ENCODE measurements at places on chromosomes 3 and 15.

- no peak for DNase-seq
Observed at GRCh38 chr3:82293867-82294266, 532.4 kb upstream of the GBE1 start.

DNA sequence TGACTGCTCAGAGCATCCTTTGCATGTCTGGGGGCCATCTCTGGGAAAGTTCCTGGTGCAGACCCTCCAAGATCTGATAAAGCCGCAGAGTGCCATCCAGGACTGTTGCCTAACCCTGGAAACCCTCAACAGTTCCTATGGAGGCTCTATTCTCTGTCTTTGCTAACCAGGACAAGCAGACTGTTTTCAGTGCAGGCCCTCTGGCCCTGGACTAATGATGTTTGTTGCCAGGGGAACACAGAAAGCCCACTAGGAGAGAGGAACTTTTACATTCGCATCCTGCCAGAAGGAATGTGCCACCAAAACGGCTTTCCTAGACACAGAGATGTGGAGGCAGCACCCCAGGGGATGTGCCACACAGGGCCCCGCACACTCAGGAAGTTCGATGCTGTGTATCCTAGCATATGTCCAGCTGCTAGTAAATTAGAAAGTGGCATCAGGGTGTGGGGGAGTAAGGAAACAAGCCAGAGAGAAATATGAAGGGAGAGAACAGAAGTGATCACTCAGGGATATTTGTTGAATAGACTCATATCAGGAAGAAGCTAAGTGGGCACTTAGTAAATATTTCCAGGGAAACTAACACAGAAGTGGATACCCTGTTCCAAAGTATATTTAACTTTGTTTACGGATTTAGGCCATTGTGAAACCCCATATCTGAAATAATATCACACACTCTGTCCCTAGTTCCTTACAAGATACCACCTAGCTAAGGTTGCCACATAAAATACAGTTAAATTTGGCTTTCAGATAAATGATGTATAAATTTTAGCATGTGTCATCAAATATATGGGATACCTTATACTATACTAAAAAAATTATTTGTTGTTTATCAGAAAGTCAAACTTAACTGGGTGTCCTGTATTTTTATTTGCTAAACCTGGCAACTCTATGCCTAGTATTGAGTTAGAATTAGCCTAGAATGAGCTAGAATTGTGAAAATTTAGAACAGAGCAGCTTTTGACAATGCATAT, 29.9 kb upstream of the TMOD3 start:
- DNase-seq = no peak

GRCh38 chr3:172222478-172223071, 183.2 kb downstream of the FNDC3B start:
- DNase-seq = no peak

DNA sequence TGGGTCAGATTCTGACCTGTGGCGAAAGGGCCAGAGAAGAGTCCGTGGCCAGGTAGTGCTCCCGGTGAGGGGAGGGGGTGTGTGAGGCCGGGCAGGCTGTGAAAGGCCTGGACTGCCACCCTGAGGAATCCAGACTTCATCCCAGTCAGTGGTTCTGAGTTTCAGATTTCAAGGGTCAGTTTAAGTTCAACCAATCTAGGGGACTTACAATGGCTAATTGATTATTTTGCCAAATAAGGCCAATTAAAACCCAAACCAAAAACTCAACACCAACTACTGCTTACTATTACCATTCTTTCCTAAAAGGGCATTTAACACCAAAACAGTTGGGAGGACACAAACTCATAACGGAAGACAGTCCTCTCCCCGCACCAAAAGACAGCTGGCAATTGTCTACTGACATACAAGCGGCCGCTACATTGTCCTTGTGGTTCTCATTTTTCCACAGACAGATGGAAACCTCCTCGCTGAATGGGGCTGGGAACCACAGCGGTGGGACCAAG, 30.5 kb downstream of the TMEM44 start:
- DNase-seq = no peak

GRCh38 chr15:92158426-92158825, 235.3 kb upstream of the ST8SIA2 start:
- no peak for DNase-seq

GRCh38 chr15:95655089-95655607, 675.4 kb upstream of the NR2F2 start:
- DNase-seq = no peak

- DNase-seq = no peak
Observed at GRCh38 chr15:98286831-98287230, 326.3 kb downstream of the ARRDC4 start.

DNA sequence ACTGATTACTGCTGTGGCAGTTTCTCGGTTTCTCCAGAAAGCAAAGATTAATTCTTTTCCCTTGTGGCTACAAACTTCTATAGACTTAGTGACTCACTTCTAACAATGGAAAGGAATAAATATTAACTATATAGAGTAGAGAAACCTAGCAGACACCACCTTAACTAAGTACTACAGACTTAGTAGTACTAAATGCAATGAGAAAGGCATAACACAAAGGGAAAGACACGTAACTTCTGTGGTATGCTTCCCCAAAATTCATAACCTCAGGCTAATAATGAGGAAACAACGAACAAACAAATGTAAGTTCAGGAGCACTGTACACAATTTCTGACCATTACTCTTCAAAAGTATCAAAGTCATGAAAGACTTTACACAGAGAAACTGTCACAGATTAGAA, 31.2 kb downstream of the ATG3 start:
- DNase-seq = no peak

- no peak for DNase-seq
Observed at GRCh38 chr3:195196266-195196665, 74.7 kb downstream of the XXYLT1 start.

GRCh38 chr3:42235532-42235931, 30.5 kb downstream of the CCK start:
- no peak for DNase-seq

DNA sequence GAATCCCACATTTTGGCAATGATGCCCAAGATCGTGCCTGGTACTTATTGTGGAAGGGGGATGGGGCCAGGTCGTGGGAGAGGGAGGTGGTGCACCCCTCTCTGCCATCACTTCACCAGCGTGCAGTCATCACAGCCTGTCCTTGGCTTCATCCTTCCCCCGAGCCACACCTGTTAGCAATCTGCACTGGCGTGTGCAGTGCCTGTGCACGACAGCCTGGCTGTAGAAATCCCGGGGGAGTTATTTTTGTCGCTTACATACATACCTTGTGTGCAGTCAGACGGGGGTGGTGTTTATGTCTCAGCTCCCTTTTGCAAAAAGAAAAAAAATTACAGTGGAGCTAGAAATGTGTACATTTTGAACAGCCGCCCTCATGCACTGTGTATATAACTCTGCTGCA, 216.0 kb downstream of the TLE3 start:
- no peak for DNase-seq

DNA sequence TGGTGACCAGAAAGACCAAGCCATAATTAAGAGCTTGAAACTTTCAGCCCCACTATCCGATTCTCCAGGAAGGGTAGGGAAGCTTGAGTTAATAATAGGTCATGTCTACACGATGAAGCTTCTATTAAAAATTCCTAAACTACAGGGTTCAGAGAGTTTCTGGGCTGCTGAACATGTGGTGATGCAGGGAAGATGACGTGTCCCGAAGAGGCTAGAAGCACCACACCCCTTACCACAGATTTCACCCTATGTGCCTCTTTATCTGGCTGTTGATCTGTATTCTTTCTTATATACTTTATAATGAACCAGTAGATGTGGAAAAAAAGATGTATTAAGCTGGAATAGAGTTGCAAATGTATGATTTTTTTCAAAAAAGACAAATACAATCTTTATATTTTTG, 473.4 kb downstream of the NLGN1 start:
- DNase-seq = no peak

DNA sequence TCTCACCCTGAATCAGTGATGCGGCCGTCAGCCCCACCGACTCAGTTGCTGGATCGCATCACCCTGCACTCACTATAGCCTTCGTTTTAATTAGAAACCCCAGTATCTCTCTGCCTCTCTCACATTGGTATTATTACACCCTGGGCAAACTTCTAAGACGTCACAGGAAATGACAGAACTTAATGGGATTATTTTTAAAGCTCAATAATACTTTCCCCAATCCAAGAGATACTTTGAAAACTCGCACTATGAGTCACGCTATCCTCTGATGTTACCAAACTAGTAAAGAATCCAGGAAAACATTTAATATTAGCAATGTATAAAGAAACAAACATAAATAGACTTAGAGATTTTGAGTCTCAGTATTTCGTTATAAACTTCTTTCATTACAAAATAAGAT, 36.6 kb downstream of the RUBCN start:
- DNase-seq = no peak

DNA sequence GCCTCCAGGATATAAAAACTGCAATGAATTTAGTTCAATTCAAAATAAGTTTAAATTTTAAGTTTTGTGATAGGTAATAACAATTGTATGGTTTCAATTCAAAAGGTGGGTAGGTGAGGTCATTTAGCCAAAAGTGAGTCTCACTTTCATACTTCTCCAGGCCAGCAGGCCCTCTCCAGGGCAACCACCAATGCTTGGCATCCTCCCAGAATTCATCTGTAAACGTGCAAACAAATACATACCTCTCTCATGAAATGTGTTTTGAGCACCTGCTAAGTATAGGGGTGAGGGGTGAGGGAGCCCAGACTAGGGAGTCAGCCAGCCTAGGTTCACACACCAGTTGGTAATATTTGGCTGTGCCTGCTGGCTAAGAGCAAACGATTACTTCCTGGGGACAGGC, 22.0 kb upstream of the RBSN start:
- no peak for DNase-seq

DNA sequence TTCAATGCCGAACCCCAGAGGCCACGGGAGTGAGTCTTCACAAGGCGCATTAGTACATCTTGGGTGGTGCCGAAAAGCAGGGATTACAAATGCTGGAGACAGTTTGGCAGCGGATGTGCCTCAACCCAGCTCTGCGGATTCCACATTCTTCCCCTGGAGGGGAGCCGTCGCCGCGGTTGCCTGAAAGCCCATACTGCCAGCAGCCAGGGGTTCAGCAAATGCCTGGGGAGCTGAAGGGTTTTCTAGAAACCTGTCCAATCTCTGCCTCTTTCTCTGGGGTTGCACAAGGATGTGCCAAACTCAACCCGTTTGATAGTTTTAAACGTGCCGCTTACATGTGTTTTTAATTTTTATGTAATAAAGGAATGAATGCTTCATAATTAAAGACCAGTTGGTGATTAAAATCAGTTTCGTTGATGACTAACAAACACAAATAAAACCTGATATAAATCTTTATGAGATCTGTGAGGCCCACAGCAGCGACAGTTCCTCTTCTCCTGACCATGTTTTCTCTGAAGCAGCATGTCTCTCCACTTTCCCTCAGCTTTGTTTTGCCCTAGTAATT, 74.6 kb upstream of the LEKR1 start:
- no peak for DNase-seq

DNA sequence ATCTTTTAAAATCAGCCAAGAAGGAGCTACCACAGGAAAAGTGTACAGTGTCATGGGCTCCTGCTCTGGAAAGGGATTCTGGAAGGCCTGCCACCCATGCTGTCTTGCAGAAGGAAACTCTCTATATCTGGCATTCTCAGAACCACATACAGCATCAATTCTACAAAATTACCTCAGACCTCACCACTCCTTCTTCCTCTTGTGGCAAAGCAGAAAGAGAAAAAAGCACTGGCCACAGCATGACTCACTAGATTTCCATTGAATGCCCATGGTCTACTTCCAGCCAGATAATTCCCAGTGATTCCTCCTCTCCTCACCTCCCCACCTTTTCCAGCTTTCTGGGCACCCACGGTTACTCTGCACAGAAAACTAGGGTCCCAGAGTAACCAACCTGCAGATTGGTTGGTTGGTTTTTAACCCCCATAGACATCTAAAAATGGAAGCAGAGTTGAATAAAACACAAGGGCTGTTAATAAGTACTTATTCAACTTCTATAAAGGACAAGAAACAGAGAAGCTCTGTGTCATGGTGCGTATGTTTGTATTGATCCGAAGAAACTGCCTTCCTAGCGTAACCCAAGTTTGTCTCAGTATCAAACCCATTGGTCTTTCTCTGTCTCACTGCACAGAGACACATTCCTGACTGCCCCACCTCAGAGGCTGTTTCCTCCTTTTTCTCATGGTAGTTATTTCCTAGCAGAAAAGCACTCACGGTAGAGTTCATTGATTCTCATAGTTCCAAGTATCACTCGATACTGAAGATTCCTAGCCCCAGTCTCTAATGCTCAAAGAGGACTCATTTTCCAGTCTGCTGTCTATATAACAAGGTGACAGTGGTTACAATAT, 67.7 kb downstream of the LDHAL6B start:
- peak; percentile 69 for DNase-seq

GRCh38 chr15:92277776-92278175, 115.9 kb upstream of the ST8SIA2 start:
- DNase-seq = peak; percentile 56

DNA sequence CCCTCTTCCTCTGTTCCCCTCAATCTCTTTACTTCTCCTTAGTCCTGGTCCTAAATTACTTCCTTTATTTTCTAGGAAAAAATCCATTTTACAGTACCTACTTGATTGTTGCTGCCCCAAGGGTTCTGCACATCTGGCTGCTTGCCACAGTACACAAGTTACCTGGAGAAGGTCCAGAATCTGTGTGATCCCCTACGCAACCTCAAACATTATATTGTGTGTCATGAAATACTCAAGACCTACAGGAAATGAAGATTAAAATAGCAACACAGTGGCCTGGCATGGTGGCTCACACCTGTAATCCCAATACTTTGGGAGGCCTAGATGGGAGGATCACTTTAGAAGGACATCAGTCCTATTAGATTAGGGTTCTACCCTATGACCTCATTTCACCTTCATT, 48.7 kb downstream of the PRKAR2A start:
- DNase-seq = no peak

DNA sequence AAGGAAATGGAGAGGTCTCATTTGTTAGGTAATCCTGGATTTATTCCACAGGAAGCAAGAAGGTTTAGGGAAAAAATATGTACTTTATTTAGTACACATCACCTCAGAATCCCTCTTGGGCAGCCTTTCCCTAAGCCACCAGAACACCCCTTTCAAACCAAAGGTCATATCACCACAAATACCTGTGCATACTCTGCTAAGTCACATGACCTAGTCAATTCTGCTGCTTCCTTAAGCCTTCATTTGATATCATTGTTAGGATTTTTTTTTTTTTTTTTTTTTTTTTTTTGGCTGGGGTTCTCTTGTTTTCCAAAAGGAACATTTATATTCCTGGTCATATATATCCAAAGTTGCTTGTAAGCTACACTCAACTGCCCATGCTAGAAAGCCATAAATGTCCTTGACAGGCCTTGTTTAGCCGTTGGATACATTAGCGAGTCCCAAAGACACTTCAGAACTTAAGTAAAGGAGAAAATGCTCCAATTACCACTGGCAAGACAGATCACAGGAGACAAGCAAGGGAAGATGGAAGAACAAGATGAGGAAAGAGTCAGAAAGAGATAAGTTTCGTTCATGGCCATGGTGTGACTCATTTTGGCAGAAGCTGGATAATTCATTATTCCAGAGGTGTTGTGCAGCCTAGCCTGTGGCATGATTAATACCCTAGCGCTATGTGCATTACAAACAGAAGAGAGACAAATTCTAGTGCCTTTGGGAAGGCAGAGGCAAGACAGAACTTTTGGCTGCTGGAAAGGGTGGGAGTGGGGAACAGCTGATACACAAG, 155.6 kb upstream of the SLC2A2 start:
- DNase-seq = no peak
